Effector memory CD4-positive, alpha-beta T cell (primary cell): ENCODE measurements at places on chromosomes 3 and 15.

DNA sequence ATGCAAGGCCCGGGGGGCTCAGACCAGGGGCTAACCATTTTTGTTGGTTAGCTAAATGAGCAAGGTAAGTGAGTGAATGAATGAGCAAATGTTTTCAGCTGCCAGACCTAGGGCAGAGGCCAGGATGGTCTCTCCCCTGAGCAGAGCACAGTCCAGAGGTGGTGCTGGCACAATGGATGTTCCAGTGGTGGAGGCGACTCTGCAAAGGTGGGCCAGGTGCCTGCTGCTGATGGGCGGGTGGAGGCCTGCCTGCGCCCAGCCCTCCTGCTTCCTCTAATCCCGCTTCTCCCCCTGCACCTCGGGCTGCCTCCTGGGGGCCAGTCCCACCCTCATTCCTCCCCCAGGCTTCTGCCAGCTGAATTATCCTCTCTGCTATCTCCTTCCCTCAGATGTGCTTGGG, 112.8 kb downstream of the WNT7A start:
- DNase-seq: no peak

GRCh38 chr3:126472277-126473006, 3.2 kb downstream of the ZXDC start:
- DNase-seq: no peak

DNA sequence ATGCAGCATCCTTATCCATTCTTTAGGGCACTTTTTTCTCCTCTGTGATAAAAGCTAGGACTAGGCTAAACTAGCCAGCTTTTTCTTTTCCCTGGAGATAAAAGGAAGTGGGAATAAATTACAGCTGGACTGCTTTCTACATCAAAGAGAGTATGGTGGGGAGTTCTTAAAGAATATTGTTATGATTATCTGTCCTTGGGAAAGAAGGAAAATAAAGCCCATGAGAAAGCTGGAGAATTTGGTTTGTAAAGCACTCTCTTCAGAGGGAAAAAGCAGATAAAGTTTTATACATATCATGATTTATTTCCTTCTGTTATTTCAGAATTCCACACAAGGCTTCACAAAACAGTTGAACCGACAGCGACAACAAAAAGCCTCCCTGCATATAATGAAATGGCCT, 923.0 kb downstream of the DIPK2A start:
- DNase-seq: no peak

DNA sequence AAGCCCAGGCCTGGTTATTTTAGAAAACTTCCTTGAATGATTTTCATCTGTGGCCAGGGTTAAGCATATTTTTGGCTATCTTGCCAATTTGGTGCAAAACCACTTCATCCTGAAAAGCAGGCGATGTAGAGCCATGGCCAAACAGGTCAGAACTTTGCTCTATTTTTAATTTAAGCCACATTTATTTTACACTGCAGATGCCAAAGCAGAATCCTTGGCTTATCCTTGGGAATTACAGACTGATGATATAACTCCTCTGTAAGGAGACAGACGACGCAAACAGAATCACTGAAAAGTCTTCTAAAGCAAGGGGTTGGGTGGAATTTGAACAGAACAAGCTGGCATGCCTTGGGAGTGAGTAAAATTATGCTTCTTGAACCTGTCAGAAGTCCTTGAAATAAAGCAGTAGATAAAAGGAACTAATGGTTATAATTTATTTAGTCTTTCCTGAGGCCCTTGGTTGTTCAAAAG, 121.9 kb downstream of the CHST2 start:
- no peak for DNase-seq

DNA sequence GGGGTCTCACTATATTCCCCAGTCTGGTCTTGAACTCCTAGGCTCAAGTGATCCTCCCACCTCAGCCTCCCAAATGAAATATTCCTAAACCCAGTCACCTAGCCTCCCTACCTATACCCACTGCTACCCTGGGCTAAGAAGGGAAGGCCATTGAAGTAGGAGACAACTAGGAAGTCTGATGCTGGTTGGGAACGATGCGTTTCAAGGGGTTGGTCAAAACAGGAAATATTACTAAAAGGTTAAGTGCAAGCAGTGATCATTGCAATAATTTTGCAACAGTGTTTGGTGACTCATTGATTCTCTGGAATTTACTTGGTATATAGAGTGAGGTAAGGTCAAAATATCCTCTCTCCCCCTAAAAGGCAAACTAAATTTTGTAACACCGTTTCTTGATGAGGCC, 4.6 kb upstream of the UQCRC1 start:
- no peak for DNase-seq

- DNase-seq: no peak
These were observed 613.4 kb downstream of the MCTP2 start for GRCh38 chr15:94844538-94845389.

DNA sequence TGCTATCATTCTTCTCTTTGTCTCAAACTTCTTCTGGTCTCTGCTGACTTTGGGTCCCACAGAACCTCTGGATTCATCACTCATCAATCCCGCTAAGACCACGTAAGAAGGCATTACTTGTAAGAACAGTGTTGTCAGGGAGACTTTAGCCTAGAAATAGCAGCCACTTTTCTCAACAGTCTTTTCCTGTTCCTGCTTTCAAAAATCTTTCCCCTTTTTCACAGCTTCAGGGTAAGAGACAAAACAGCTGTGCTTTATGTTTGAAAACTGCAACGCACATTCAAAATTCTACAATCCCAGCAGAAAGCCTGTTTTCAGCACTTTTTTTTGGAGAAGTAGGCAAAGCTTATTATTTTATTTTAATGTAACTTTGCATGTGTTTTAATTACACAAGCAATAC, 42.0 kb upstream of the FAM98B start:
- no peak for DNase-seq

DNA sequence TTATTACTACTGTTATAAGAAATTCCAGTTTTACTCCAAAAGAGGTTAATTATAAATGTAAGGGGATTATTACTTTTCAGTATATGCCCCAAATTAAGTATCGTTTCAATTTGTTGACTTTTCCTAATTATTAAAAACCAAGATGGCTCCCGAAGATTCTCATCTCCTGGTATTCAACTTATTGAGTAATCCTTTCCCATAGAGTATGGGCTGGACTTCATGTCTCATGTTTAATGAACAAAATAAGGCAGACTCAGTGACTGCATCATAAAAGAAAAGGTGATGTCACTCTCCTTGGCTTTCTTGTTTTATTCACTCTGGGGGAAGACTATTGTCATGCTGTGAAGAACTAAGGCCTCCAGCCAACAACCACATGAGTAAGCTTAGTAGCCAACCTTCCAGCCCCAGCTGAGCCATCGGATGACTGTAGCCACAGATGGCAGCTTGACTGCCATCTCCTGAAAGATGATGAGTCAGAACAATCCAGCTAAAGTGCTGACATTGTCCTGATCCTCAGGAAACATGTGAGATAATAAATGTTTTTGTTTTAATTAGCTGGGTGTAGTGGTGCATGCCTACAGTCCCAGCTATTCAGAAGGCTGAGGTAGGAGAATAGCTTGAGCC, 17.3 kb downstream of the IGF2BP2 start:
- no peak for DNase-seq

DNA sequence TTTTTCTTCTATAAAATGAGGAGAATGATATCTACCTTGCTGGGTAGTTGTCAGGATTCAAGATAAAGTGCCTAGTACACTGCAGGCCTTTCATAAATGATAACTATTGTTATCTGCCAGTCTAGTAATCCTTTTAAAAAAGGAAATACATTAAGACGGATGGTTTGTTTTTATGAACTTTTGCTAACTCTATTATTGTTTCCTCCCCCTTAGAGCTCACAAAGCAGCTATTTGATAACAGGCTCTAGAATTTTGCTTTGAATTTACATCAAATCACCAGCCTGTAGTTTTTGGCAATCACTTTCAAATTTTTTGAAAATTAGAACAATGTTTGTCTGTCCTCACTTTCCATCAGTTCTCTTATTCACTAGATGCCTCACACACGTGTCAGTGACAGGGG, 39.8 kb downstream of the BLM start:
- DNase-seq: no peak

DNA sequence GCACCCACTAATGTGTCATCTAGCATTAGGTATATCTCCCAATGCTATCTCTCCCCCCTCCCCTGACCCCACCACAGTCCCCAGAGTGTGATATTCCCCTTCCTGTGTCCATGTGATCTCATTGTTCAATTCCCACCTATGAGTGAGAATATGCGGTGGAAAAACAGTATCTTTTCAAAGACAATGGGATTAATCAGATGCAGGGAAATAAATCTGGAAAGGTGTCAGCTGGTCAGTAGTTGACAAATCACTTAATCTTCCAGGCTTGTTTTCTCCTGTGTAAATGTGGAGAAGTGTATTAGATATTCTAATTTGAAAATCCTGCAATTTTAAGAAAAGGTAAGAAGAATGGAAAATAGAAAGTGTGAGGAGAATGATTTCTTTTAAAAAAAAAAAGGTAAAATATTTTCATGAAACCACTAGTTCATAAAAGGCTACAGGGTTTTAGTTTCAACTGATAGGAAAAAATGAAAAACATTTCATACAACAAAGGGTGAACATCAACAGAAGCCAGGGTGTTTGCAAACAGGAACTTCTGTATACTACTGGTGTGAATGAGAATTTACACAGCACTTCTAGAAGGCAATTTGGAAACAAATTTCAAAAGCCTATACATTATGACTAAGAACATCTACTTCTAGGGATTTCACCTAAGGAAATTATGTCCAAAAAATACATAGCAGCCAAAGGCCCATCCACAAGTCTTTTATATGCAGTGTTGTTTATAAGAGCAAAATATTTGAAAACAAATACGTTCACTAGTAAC, 113.5 kb downstream of the CBLB start:
- no peak for DNase-seq

- DNase-seq: no peak
These were observed 730 bp downstream of the DGKG start for GRCh38 chr3:186361246-186361761.

DNA sequence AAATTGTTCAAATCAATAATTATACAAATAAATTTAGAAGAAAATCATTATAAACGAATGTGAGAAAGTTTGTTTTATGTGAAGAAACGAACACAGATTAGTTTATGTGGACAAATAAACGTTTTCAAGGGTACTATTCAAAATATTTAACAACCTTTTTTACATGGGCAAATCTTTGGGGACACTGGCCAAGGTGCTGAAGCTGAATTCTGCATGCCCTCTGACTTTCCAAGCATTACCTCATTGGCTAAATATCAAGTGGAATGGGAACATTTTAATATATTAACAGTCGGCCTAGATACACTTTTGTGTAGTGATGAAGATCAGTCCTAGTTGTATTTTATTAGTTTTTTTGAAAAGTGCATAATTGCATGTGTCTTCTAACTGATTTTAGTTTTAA, 636.4 kb upstream of the DPPA4 start:
- no peak for DNase-seq

DNA sequence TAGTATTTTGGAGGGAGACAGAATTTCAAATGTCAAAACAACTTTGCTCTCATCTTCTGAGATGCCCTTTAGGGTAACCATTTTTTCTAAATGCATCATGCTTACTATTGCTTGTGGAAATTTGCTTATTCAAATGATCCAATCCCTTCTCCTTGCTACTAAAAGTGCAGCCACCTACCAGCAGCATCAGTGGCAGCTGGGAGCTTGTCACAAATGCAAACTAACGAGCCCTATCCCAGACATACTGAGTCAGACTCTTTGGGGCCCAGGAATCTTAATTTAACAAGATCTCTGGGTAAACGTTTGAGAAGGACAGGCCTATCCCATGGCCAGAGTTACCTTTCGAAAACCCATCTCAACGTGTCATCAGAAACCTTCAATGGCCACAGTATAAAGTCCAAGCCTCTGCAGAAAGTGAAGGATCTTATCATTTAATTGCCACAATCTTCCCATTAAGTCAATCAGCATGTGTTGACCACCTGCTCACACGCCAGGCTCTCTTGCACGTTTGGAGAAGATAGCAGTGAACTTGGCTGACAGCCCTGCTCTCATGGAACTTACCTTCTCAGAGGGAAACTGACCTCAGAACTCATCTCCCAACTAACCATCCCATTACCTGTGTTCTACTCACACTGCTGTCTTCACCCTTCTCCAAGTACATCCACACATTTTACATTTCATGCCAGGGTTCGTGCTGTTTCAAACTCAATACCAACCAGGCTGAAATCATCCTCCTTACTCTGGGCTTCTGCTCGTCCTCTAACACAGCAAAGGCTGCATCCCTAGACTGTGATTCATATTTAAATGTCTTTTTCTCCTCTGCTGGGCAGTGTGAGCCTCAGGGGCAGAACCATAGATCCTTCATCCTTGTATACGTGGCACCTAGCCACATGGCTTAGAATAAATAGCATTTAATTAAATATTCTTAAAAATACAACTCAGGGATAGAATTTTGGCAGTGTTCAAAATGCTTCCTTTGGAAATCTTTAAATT, 24.8 kb upstream of the VGLL4 start:
- DNase-seq: no peak

DNA sequence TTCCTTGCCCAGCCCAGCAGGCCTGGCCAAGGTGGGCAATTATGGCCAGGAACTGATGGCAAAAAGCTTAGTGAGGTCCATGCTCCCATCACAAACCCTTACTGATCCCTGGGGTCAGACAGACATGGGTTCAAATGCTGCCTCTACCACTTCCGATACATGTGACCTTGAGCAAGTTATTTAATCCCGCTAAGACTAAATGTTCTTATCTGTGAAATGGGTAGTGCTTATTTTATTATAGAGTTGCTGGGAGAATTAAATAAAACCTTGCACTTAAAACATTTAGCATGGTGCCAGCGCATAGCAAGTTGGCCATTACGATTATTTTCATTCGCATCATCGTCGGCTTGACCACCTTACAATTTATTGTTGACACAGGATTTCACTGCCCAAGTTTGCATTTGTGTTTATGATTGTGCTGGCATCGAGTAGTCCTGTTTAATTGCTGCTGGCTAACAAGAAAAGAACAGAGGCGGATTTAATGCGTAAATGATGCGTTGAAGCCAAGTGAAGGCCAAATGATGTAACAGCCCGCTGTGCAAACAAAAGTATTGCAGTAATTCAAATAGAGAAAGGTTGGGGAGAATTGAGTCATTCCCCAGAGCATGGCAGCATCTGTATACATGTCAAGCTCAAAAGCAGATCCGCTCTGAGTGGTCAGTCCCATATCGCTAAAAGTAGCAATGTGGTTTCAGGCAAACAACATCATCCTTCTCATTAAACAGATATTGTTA, 7.3 kb upstream of the FURIN start:
- DNase-seq: no peak

DNA sequence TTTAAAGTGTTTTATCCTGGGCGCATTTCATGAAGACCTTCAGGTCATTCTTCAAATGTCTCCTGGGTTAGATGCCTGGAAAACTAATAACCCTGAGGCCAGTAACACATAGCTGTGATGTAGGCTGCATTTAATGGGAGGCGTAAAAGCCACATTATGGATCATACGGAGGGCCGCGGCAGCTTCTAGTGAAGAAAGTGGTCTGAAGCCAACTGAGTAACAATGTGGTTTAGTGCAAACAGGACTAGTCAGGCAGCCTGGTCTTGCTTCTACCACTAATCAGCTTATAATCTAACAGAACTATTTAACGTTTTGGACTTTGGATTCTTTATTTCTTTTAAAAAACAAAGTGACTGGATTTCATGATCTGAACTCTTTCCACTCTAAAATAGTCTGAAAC, 54.4 kb downstream of the ADAMTSL3 start:
- no peak for DNase-seq

- no peak for DNase-seq
These were observed 586.0 kb upstream of the TGFBR2 start for GRCh38 chr3:30020380-30020779.

- DNase-seq: no peak
These were observed 23.0 kb upstream of the XRN1 start for GRCh38 chr3:142470826-142471225.
